ENCODE measurements at places on chromosomes 11 and 22. TPM values are rescaled to one million over a fixed set of nuclear protein-coding genes. Genes with fewer than 3 reads are reported as not detected.

Gene FDX1
- 15.2 TPM for total RNA-seq

Gene DRD4
- not detected for total RNA-seq

Gene TTC12
- 134 TPM for total RNA-seq

Gene OR5P2
- total RNA-seq: not detected

Gene ACR
- not detected for total RNA-seq

Gene GRM5
- total RNA-seq: 0.33 TPM

Gene SEZ6L
- total RNA-seq: 0.33 TPM

Gene KDM4E
- total RNA-seq: not detected

Gene DERL3
- 33.3 TPM for total RNA-seq

GRCh38 chr11:86816251-86816726, 15.9 kb downstream of the PRSS23 start:
- H3K27me3 ChIP-seq: no peaks in the 10 kb centered on the region
- peaks cover 26% of the 10 kb centered on the region for H3K4me1 ChIP-seq
- DNase-seq: no peak
- no peak overlapping the region for H3K4me3 ChIP-seq
- H3K27ac ChIP-seq: no peak overlapping the region
- no peaks in the 10 kb centered on the region for H3K36me3 ChIP-seq

- no peak for DNase-seq
- H3K4me3 ChIP-seq: no peak overlapping the region
- no peak overlapping the region for H3K27ac ChIP-seq
Observed at GRCh38 chr22:42695294-42695693, 25.4 kb downstream of the A4GALT start.

DNA sequence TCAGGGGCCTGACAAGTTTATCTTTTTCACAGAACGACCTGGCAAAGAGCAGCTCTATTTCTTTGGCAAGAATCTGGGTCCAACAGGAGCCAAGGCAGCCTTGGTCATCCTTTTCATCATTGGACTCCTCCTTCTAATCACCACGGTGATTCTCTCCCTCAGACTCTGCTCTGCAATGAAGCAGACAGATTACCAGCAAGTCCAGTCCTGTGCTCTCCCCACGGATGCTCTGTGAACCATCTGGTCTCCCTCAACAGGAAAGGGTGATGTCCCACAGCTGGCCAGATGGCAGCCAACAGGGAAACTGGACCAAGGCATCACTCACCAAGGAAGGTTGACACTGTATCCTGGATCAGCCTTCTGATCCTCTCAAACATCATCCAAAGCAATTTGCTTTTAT, 17.0 kb upstream of the PANX1 start:
- no peak overlapping the region for H3K4me3 ChIP-seq
- no peaks in the 10 kb centered on the region for H3K27me3 ChIP-seq
- H3K36me3 ChIP-seq: no peaks in the 10 kb centered on the region
- no peak overlapping the region for H3K27ac ChIP-seq
- H3K4me1 ChIP-seq: peaks cover 10% of the 10 kb centered on the region
- DNase-seq: no peak

DNA sequence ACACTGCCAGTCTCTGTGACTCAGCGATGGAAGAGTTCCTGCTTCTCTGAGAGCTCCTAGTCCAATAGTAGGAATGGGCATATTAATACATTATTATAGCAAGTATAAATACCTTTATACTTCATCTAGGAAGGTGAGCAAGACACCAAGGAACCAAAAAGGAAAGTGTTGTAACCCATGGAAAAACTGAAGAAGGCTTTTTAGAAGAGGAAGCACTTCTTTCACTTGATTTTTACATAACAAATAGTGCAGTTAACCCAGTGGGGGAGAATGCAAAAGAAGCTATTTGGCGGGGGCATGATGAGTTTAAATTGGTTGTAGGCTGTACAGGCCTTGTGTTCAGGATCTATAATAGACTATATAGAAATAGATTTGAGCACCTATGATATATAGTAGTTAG, 31.2 kb upstream of the C11orf87 start:
- no peaks in the 10 kb centered on the region for H3K27me3 ChIP-seq
- H3K27ac ChIP-seq: no peak overlapping the region
- no peak overlapping the region for H3K4me3 ChIP-seq
- DNase-seq: no peak
- no peaks in the 10 kb centered on the region for H3K4me1 ChIP-seq

DNA sequence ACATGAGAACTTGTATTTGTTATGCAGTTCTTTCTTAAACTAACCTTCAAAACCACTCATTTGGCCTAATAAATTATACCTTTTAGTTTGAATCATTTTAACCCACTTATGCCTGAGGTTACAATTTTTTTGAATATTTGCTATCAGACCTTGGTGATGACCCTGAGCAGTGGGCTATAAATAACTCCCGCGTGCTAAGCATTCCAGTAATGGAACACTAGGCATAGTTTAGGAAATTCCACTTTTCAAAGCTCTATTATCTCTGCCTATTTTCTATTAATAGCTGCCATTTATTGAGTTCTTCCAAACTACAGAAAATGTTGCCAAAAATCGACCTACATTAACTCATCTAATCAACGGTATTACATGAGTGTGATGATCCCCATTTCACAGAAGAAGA, 993.4 kb upstream of the FAT3 start:
- H3K4me3 ChIP-seq: no peak overlapping the region
- DNase-seq: no peak
- H3K27me3 ChIP-seq: no peaks in the 10 kb centered on the region

DNA sequence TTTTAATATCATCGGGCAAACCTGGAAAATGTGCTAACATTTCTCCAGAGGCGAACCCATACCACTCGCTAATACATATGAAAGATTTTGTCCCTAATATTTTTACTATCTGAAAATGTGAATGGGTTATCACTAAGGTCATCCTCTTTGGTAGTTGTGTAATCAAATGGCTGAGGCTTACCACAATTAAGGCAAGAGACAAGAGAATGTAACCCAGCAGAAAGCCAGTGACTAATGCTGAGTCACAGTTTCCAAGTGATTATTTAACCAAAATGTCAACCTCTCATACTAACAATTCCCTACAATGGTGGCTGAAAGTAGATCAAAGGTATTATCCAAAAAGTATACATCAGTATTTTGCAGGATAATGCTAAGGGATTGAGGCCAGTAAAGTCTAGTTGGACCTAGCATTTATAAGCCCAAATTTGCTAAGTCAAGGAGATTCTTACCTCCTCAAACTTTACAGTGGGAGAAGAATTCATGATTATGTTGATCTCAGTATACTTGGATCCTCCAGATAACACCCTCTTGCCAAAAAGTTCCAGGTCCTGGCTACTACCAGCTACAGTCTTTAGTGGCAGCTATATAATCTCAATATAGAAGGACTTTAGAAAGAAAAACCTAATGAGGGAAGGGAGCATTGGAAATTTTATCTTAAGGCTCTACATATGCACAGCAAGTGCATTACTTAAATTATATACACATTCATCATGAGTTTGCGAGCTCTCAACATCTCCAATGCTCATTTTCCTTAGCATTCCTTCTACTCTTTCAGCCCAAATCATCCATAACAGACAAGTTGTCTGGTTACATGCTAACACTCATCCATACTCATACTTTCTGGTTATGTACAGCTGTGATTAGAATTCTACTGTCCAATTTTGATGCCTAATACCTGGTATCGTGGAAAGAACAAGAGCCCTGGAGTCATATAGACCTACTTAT, 25.4 kb downstream of the SIK3 start:
- no peaks in the 10 kb centered on the region for H3K27me3 ChIP-seq
- no peaks in the 10 kb centered on the region for H3K36me3 ChIP-seq
- H3K27ac ChIP-seq: peak overlapping the region; percentile 31
- peaks cover 56% of the 10 kb centered on the region for H3K4me1 ChIP-seq

DNA sequence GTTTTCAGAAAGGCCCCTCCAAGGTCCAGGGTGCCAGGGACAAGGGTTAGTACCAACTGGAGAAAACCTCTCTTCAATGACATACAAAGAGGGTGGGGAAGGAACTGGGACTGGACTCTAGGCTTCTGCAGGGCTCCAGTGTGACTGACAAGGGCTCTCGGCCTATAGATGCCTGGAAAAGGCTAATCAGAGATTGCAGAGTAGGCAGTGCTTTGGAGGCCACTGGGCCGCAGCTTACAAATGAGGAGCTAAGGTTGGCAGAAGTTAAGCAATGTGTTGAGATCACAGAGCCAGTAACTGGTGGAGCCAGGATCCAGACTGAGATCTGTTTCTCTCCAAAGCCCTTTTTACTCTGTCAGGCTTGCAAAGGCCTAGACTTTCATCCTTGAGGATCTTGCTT, 7.4 kb upstream of the DGKZ start:
- H3K27ac ChIP-seq: no peak overlapping the region
- H3K4me1 ChIP-seq: peaks cover 23% of the 10 kb centered on the region
- no peak overlapping the region for H3K4me3 ChIP-seq

- H3K27ac ChIP-seq: peak overlapping the region; percentile 82
- no peaks in the 10 kb centered on the region for H3K27me3 ChIP-seq
- no peak for DNase-seq
- H3K4me1 ChIP-seq: peaks cover 71% of the 10 kb centered on the region
- peaks cover 16% of the 10 kb centered on the region for H3K36me3 ChIP-seq
Observed at GRCh38 chr11:841981-842369, 354 bp downstream of the POLR2L start.

- H3K4me3 ChIP-seq: no peak overlapping the region
- H3K27me3 ChIP-seq: no peaks in the 10 kb centered on the region
Observed at GRCh38 chr11:94638301-94638901, 71.2 kb downstream of the PIWIL4 start.

DNA sequence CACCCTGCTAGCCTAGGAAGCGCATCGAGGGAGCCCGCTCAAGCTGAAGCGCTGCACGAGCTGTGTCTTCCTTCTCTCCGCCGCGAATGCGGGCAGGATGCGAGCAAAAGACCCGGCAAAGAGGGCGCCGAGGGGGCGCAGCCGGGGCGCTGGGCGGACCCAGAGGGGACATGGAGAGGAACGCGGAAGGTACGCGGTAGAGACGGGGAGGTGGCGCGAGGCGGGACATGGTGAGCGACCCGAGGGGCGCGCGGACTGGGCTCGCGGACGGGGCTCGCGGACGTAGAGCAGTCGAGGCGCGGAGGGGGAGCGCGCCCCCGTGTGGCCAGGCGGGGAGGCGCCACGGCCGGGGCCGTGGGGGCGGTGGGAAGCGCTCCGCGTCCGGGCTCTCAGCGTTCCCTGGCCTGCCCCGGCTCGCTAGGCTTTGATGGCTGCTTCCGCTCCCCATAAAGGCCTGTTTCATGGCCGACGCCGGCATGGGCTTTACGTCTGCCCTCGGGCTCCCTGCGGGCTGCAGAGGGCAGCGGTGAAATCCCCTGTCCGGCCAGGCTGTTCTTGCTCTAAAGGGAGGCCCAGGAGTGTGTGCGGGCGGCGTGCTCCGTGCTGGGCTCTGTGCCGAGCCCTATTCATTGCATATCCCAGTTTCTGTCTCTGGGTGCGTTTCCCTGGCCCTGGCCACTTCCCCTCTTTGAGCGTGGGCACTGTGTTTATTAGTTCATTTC, 31.2 kb upstream of the TRIM29 start:
- DNase-seq: peak; percentile 74
- H3K4me3 ChIP-seq: peak overlapping the region; percentile 16
- peak overlapping the region; percentile 23 for H3K27ac ChIP-seq
- H3K27me3 ChIP-seq: no peaks in the 10 kb centered on the region

- no peaks in the 10 kb centered on the region for H3K4me1 ChIP-seq
- H3K27ac ChIP-seq: no peak overlapping the region
- H3K36me3 ChIP-seq: no peaks in the 10 kb centered on the region
- no peak overlapping the region for H3K4me3 ChIP-seq
- H3K27me3 ChIP-seq: no peaks in the 10 kb centered on the region
- DNase-seq: no peak
Observed at GRCh38 chr11:75728992-75729391, 11.4 kb downstream of the MOGAT2 start.

- H3K4me3 ChIP-seq: no peak overlapping the region
- no peaks in the 10 kb centered on the region for H3K4me1 ChIP-seq
- H3K27me3 ChIP-seq: no peaks in the 10 kb centered on the region
- no peak for DNase-seq
Observed at GRCh38 chr11:37621662-37622061, 1023.6 kb upstream of the RAG2 start.

GRCh38 chr11:110299006-110299785, 2.8 kb upstream of the RDX start:
- H3K27ac ChIP-seq: no peak overlapping the region
- no peak for DNase-seq
- H3K4me3 ChIP-seq: no peak overlapping the region
- H3K27me3 ChIP-seq: no peaks in the 10 kb centered on the region

Data from body of pancreas (tissue), 4 donors.